Right ventricle myocardium superior (tissue), 1 donor: ENCODE measurements at places on chromosomes 16 and 17. TPM values are rescaled to one million over a fixed set of nuclear protein-coding genes. Genes with fewer than 3 reads are reported as not detected.
A peak's percentile ranks its signal among the peaks of the same experiment; 100 is the strongest.

Gene TAC4
- total RNA-seq, result not detected

GRCh38 chr16:19708296-19709205 lies 9.5 kb downstream of the KNOP1 start:
- no peak for DNase-seq

Gene CLEC3A
- total RNA-seq, result not detected

- no peak for DNase-seq
Observed at GRCh38 chr17:49104511-49105074, 28.0 kb upstream of the B4GALNT2 start.

DNA sequence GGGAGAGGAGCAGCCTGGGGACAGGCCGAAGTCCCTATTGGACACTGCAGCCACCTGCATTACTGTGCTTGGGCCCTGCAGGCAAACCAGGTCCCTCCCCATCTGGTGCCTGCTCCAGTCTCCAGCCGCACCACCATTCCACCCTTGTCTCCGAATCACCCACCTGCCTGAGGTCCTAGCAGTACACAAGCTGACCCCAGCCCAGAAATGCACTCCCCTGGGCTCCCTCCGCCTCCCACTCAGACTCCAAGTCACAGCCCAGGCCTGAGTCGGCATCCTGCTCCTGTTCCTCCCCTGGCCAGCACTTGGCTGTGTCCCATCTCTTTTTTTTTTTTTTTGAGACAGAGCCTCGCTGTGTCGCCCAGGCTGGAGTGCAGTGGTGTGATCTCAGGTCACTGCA lies 6.3 kb downstream of the UNC13D start:
- DNase-seq, result no peak

Gene APOBR
- 0.48 TPM for total RNA-seq

GRCh38 chr17:2344528-2344927 lies 7.2 kb downstream of the SGSM2 start:
- DNase-seq, result no peak

Gene SLC6A2
- not detected for total RNA-seq

DNA sequence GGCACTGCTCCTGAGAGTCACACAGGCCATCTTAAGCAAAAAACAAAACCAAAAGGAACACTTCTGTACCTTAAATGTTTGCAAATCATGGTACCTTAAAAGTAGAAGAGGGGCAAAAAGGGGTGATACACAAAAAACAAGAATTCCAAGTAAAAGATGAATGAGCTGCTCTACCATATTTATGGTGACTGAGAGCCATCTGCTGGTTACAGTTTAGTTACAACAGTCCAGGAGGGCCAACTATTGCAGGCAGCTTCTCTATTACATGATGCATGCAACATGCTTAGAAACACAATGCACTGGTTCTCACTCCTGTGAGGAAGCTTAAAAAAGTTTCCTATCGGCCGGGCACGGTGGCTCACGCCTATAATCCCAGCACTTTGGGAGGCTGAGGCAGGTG lies 53.5 kb downstream of the STX8 start:
- no peak for DNase-seq

Gene SKAP1
- 0.70 TPM for total RNA-seq

GRCh38 chr16:79816081-79816497 lies 215.6 kb upstream of the MAF start:
- DNase-seq, result no peak

- peak; percentile 39 for DNase-seq
Observed at GRCh38 chr17:7262192-7262934, at the start of gene CLDN7. Gene CLDN7 (minus strand): TSS chr17:7262478. CDS start chr17:7262043, 435 bp downstream.

Gene TM4SF5
- not detected for total RNA-seq

DNA sequence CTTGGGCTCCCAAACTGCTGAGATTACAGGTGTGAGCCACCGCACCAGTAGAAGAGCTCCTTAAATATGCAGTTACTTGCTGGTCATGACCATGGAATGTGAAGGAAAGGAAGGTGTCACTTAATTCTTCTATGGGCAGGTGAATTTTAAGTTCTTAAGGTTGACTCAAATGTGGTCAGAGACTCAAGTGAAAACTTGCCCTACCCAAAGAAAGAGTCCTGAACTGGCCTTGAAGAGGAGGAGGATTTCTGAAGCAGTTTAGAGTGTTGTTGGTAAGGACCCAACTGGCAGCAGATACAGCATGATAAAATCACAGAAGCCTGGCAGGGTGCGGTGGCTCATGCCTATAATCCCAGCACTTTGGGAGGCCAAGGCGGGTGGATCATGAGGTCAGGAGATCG lies 29.4 kb downstream of the CHD9 start:
- DNase-seq, result no peak

Gene TMEM11
- 31.9 TPM for total RNA-seq

Gene ARL5C
- total RNA-seq, result not detected

Gene ZFP1
- 7.2 TPM for total RNA-seq
